CD4-positive, alpha-beta memory T cell (primary cell): ENCODE measurements at places on chromosomes 3 and 15. TPM values are rescaled to one million over a fixed set of nuclear protein-coding genes. Genes with fewer than 3 reads are reported as not detected.

DNA sequence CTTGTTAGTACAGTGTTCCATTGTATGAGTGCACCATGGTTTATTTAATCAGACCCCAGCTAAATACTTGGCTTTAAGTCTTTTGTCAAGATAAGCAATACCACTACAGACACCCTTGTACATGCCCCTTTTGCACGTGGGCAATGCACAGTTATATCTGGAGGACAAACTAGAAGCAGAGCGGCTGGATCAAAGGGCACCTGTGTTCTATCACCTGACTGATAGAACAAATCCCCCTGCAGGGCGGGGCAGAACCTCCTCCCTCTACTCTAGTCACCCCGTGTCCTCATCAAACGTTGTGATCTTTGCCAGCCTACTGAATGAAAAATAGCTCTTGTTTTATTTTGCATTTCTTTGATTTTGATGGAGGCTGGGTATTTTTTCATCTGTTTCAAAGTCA is 314.9 kb downstream of the TLE3 start:
- DNase-seq = no peak

GRCh38 chr3:33217866-33218445 is 654 bp downstream of the SUSD5 start:
- DNase-seq = no peak

- DNase-seq = no peak
Measured at GRCh38 chr15:40716165-40716564, 21.2 kb downstream of the RAD51 start.

The VGLL3 gene
- not detected for total RNA-seq

The TMEM40 gene
- not detected for total RNA-seq

The ITPKA gene
- total RNA-seq = 0.36 TPM

- DNase-seq = no peak
Measured at GRCh38 chr15:58771621-58772250, 634 bp downstream of the MINDY2 start.

DNA sequence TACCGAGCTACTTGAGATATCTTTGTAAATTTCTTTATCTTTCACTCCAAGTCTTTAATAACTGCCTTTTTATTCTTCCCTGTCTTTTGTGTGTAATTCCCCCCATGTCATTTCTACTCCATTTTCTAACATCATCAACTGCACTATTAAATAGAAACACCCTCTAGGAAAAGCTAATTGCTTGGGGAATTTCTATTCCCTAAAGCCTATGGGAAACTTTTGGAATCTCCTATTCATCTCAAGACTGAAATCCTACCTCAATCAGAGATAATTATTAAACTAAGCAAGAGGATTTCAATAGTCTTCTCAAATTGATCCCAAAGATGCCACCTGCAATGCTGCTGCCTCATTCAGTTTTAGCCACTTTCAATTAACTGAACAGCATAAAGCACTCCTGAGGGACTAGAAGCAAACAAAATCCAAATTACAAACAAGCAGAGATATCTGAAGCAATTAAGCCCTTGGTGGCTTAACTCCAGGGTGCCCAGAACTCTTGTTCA is 598.7 kb downstream of the IGSF11 start:
- DNase-seq = no peak

The GOLGA8G gene
- total RNA-seq = not detected

GRCh38 chr15:40489274-40490175 is 18.7 kb downstream of the CHST14 start:
- DNase-seq = no peak

DNA sequence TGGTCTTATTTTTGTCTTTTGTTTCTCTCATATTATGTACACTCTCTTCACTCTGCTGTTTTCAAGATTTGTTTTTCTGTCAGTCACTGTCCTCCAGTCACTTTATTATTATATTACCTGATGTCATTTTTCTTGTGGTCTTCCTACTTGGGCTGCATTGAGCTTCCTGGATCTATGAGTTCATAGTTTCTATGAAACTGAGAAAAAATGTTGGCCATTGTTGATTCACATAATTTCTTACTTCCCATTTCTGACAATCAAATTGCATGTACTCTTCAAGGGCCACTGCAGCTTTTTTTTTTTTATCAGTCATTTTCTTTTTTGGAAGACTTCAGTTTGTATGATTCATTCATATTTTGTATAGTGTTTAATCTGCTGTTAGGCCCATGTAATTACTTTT is 1180.6 kb upstream of the GBE1 start:
- no peak for DNase-seq

DNA sequence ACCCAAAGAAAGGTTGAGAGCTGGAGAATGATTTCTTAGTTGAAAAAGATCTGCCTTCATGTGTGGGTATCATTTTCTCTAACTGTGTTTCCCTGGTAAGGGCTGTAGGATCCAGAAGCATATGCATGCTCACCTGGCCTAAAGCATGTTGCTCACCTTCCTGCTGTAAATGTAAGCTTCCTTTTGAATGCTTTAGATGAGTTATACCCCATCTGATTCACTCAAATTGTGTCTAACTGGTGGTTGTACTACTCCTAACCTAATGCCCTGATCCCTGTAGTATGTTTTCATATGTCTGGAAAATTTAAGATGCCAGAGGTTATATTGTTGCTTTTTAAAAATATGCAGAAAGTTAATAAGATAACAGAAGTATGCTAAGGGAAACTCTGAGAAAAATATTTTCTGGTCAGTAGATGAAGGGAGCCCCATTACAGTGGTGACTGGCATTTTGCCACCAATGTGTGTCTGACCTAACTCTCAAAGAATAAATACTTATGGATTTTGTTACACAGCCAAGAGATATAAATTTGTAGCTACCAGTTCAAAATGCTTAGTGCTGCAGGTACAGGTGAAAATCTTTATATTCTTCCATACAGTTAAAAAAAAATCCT is 7.7 kb downstream of the FILIP1L start:
- no peak for DNase-seq

The TMEM212 gene
- total RNA-seq = not detected

The CLDN18 gene
- total RNA-seq = not detected

DNA sequence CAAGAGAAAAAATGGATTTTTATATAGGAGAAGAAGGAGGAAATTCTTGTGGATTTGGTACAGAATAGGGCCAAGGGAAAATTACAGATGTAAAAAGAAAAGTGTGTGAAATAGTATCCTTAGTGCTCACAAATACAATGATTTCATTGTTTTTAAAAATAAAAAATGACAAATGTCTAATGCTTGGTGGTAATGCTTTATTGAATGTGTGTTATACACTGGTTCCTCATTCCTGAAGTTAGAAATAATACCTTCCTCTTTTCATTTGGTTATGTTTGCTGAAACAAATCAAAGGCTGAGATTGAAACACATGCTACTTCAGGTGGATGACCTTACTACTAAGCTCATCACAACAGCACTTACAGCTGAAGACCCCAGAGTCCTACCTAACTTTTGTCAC is 37.7 kb upstream of the CCR2 start:
- DNase-seq = no peak

DNA sequence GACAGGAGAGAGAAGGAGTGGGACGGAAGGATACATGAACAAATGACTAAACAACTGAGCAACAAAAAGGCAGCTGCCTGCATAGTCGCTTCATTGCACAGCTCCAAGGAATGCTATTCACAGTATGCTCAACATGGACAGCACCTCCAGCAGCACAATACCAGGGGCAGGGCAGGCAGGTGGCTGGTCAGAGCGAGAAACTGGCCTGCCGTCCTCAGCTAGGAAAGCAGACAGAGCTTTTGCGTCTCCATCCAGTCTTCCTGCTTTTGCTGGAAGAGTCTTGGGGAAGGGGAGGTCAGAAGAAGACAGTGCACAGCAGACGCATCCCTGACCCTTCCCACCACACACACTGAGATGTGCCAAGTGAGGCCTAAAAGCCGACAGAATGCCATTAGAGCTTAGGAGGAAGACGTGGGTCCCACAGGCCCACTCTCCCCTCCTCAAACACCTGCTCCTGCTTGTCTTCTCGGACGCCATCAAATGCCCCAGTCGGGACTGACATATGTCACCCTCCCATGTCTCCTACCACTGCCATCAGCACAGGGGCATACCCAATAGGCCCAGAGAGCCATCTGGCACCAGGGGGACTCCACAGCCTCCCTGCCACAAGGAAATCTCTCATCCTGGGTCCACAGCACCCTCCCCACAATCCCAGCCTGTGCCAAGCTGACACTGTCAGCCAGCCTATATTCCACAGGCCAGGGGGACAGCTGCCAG is 3.9 kb downstream of the RAB6B start:
- no peak for DNase-seq

The PLCH1 gene
- not detected for total RNA-seq

DNA sequence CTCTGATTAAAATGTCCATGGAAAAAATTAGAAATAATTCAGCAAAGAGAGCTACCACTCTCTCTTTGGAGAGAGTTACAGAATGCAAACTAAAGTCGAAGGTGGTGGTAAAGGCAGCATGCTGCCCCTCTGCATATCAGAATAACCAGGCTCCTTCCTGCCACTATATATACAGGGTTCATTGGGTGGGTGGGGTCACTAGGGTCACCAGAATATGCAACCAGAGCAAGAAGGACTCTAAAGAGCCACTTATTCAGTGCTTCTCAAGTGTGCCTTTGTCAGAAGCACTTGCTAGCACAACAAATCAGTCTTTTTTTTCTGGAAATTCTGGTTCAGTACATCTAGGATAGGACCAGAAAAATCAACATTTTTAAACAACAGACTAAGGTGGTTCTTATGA is 70.0 kb downstream of the MTHFS start:
- no peak for DNase-seq

- no peak for DNase-seq
Measured at GRCh38 chr15:77544162-77544561, 88.5 kb downstream of the LINGO1 start.

The CDHR4 gene
- 0.17 TPM for total RNA-seq

- DNase-seq = no peak
Measured at GRCh38 chr15:48642795-48643194, 2.7 kb downstream of the FBN1 start.

- DNase-seq = no peak
Measured at GRCh38 chr3:66439666-66440344, 61.0 kb downstream of the LRIG1 start.

The ADAMTS7 gene
- total RNA-seq = not detected

The PAK6 gene
- not detected for total RNA-seq
